Cardiac fibroblast (primary cell): ENCODE measurements at places on chromosomes 7 and 10.

DNA sequence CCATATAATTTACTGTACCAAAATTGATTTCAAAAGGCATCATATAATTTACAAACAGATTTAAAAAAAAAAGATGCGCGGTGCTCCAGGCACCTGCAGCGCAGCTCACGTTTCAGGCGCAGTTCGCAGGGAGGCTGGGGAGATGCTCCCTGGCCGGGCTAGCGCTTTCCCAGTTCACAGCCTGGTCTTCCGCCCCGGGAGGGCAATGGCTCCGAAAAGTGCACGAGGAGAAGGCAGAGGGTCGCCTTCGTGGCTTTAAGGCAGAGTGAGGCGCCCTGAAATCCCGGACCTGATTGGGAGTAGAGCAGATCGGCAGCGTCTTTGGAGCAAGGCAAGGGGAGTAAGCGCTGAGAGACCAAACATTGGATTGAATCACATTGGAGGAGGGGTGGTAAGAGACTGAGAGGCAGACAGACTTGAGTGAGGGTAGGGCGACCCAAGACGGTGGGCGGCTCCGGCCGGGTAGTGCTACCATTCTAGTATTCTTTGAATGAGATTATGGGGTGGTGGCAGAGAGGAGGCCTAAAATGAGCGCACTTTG is 1.5 kb downstream of the NEUROG3 start:
- DNase-seq, result no peak

- DNase-seq, result no peak
These were observed 59.5 kb upstream of the SRPK2 start for GRCh38 chr7:105448181-105448580.

- peak; percentile 13 for DNase-seq
These were observed 2.4 kb downstream of the OTUD1 start for GRCh38 chr10:23441251-23441650.

DNA sequence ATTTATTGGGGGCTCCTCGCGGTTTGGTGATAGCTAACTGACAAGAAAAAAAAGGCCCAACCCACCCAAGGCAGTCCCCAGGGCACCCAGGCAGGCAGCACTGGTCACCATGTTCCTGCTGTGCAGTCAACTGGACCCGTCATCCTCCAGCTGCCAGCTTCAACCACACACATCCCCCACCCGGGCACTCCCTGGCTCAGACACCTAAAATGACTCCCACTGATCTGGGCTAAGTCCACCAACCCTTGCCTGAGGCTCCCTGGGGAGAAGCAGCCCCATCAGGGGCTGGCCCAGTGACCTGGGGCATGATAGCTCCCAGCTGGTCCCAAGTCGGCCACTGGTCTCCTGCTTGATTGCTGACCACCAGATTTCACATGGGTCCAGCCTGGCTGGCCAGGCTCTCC is 161.8 kb downstream of the NRF1 start:
- DNase-seq, result no peak

- DNase-seq, result no peak
These were observed 47.0 kb downstream of the CLRN3 start for GRCh38 chr10:127845756-127846155.

- no peak for DNase-seq
These were observed 595.3 kb upstream of the MGMT start for GRCh38 chr10:128871671-128872231.

- peak; percentile 1 for DNase-seq
These were observed 558 bp downstream of the TCTN3 start for GRCh38 chr10:95693071-95693667.

DNA sequence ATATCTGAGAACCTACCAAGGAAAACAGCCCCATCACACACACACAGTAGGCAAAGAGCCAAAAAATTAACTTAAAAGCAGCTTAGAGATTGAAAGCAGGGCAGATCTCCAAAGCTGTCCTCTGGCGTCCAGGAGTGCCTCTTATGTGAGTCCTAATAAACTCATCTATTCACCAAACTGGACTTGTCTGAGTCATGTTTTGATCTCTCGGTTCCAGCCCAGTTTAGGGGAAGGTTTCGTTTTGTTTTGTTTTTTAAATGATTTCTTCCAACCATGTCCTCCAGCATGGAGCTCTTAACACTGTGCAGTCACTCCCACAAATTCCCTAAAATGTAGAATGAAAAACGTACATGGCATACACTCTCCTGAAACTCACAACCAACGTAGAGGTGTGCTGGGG is 6.7 kb upstream of the PRSS37 start:
- DNase-seq, result no peak

GRCh38 chr7:24025094-24025493 is 258.9 kb upstream of the NPY start:
- no peak for DNase-seq

- DNase-seq, result no peak
These were observed 218.2 kb downstream of the ZNF248 start for GRCh38 chr10:37639200-37639599.

GRCh38 chr7:105011831-105012502 is 2.0 kb upstream of the KMT2E start:
- DNase-seq, result no peak

DNA sequence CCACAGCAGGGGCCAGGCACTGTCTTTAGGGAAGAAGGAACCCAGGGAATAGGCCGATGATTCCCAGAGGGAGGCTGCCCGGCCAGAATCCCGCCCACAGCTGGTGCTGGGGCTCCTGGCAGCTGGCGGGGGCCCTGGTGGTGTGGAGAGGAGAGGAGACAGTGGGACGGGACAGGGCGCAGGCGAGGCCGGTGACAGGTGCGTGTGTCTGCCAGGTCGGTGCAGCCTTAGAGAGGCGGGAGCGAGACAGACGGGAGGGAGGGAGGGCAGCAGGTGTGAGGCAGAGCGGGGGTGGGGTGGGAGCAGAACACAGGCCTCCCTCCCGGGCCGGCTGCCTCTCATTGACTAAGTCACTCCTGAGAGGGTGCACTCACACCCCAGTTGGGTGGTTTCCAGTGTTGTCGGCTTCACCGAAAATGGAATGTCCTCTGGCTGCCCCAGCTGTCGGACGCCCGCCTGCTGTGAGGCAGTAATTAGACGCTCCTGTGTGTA is 55.2 kb downstream of the ELFN1 start:
- peak; percentile 15 for DNase-seq

GRCh38 chr7:124679586-124680225 is 85.9 kb downstream of the GPR37 start:
- no peak for DNase-seq

- DNase-seq, result no peak
These were observed 28.1 kb downstream of the PTPRZ1 start for GRCh38 chr7:121901026-121901425.

- no peak for DNase-seq
These were observed 88.4 kb downstream of the CCDC71L start for GRCh38 chr7:106572394-106573124.
